H4 (cell line): ENCODE measurements at places on chromosomes 11 and 22.

DNA sequence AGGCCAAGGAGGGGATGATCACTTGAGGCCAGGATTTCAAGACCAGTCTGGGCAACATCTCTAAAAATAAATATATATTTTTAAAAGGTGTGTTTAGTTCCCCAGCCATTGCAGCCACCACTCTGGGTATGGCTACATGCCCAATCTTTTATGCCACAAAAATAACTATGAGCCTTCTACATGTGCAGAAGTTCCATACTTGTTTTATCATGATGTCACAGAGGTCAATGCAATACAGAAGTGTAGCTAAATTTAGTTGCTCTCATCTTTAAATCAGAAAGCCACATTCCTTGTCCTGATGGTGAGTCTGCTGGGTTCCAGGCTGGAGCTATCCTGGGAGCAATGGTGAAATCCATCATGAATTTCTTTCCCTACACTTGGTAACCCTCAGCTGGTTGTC is 436.3 kb downstream of the DYNC2H1 start:
- no peak for DNase-seq

- DNase-seq: no peak
These were observed 17.0 kb upstream of the FAM181B start for GRCh38 chr11:82750643-82751139.

DNA sequence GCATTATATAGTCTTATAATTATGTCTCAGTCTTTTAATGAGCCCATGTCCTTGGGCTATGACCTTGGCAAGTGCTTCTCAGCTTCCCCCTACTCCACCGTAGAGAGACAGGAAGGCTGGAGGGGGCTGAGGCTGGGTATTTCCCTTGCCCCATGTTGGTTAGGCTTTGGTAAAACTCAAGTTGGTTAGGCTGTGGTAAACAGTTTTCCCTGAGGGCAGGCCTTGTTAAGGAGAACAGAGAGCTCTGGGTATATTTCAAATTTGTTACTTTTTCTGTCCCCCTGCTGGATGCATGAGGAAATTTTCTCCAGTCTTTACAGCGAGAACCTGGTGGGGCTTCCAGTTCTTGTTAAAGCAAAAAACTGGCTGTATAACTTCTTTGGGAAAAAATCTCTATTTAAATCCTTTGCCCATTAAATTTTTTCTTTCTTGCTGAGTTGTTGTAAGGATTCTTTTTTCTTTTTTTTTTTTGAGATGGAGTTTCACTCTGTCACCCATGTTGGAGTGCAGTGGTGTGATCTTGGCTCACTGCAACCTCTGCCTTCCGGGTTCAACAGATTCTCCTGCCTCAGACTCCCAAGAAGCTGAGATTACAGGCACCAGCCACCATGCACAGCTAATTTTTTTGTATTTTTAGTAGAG is 12.2 kb upstream of the DCHS1 start:
- no peak for DNase-seq

GRCh38 chr11:83020942-83021779 is 50.5 kb downstream of the RAB30 start:
- DNase-seq: no peak

DNA sequence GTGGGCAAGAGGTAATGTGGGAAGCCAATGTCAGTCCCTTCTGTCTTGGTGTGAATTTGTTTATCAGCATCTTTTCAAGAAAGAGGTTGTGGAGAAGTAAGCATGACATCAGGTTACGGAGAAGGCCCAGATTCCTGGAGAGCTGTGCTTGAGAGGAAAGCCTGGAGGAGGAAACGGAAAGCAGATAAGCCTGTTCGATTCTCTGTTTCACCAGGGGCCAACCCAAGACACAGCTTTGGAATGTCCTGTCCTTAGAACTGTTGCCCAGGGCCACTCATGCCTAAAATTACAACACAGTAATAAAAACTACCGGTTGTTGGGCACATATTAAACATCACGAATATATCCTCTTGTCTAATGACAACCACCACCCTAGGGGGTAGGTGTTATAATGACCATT is 148.5 kb downstream of the NAV2 start:
- DNase-seq: no peak

- no peak for DNase-seq
These were observed 48.5 kb downstream of the CACNA1I start for GRCh38 chr22:39618996-39619530.
